Stimulated activated memory B cell treated with anti-CD40 and anti-IgM and Interleukin-4, amounts not matched to agents 10 μg/mL and 1 μg/mL and 100 μg/mL, for 72 hours (primary cell): ENCODE measurements at places on chromosomes 5 and 9.
A peak's percentile ranks its signal among the peaks of the same experiment; 100 is the strongest.

GRCh38 chr9:119951090-119951489 lies 581.9 kb upstream of the BRINP1 start:
- ATAC-seq, result no peak
- no peaks in the 10 kb centered on the region for H3K36me3 ChIP-seq
- no peak overlapping the region for H3K4me3 ChIP-seq
- H3K27me3 ChIP-seq, result no peaks in the 10 kb centered on the region

- no peak overlapping the region for H3K27ac ChIP-seq
- ATAC-seq, result no peak
- no peak overlapping the region for H3K4me3 ChIP-seq
- peaks cover 20% of the 10 kb centered on the region for H3K36me3 ChIP-seq
- H3K4me1 ChIP-seq, result peaks cover 13% of the 10 kb centered on the region
These were observed 95.6 kb upstream of the DMRT1 start for GRCh38 chr9:745761-746380.

DNA sequence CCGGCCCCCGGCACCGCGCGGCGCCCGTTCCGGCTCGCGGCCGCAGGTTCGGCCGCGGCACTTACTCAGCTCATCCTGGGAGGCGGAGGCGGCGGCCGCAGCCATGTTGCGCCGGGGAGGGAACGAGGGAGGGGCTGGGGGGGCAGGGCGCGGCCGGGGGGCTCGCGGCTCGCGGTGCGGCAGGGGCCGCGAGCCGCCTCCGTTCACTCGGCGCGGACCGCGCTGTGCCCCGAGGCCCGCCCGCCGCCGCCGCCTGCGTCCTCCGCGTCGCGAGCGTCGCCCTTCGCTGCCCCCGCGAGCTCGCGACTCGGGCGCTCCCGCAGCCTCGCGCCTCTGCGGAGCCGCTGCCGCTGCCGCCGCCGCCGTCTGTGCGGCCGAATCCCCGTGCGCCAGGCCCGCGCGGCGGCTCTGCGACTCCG lies 735 bp downstream of the ECPAS start:
- peaks cover 28% of the 10 kb centered on the region for H3K4me1 ChIP-seq
- H3K36me3 ChIP-seq, result no peaks in the 10 kb centered on the region
- H3K4me3 ChIP-seq, result peak overlapping the region; percentile 84
- no peaks in the 10 kb centered on the region for H3K27me3 ChIP-seq
- peak overlapping the region; percentile 87 for H3K27ac ChIP-seq

GRCh38 chr5:175567954-175568353 lies 89.6 kb downstream of the SFXN1 start:
- peaks cover 21% of the 10 kb centered on the region for H3K27me3 ChIP-seq
- no peak overlapping the region for H3K27ac ChIP-seq
- no peak for ATAC-seq

DNA sequence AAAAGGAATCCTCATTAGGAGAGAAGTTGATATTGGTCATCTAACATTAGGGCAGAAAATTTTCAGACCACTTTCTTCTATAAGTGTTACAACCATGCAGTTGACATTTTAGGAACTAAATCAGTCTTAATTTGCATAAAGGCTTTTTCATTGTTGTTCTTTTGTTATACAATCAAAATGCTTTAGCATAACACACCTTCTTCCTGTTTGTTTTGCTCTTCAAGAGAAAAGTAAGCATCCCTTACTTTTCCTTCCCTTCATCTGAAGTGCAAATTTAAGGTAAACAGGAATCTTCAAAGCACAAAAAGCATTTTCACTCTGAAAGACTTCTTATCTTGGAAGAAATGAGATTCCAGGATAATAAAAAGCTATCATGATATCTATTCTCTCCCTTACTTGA lies 273.6 kb downstream of the PTPRD start:
- H3K27ac ChIP-seq, result no peak overlapping the region
- H3K4me3 ChIP-seq, result no peak overlapping the region
- H3K27me3 ChIP-seq, result no peaks in the 10 kb centered on the region
- no peaks in the 10 kb centered on the region for H3K36me3 ChIP-seq
- no peak for ATAC-seq

DNA sequence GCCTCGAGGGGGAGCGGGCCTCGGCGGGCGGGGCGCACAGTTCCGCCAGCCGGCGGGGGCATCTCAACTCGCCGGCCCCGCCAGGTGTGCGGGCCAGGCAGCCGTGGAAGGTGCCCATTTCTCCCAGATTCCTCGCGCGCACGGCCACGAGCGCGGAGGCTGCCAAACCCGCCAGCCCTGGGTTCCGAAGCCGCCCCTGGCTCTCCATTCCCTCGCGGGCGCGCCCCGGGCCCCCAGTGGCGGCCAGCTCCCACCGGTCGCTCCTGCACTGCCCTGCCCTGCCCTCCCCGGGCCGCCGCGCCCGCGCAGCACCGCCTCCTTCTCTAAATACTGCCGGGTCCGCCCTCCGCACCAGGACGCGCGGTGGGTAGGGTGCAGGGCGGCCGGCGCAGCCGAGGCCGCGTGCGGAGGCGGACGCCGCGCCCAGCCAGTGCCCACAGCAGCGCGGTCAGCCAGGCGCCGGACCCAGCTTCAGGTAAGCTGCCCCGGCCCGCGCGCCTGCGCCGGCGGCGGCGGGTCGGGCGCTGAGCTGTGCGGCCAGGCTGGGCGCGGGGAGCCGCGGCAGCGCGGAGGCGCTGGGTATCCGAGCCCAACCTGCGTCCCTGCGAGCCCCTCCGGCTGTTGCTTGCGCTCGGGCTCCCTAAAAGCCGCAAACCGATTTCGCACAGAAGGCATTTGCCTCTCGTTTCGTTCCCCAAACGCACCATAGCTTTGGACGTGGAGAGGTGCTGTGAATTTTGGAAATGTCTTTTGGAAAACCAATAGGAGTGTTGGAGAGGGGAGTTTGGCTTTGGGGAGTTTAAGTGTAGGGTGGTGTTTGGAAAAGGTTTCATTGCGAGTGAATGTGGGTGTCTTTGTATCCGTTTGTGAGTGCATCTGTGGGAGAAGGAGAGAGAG lies at the start of gene TMEM171:
TMEM171 (plus strand) TSS at position 354 of the 897 bp plus-strand sequence. CDS start 2,799 bp downstream, outside the sequence.
- no peak within 1 kb of the TSS for H3K27ac ChIP-seq
- H3K27me3 ChIP-seq, result peaks cover 71% of the 10 kb centered on the region
- peak within 1 kb of the TSS; percentile 54 for H3K4me3 ChIP-seq
- peak; percentile 29 for ATAC-seq
- H3K36me3 ChIP-seq, result no peaks in the 10 kb centered on the region

- ATAC-seq, result no peak
- H3K27me3 ChIP-seq, result peaks cover 40% of the 10 kb centered on the region
- no peak overlapping the region for H3K27ac ChIP-seq
These were observed 1636.5 kb upstream of the C9orf72 start for GRCh38 chr9:29209748-29210291.

- ATAC-seq, result no peak
- peaks cover 66% of the 10 kb centered on the region for H3K4me1 ChIP-seq
- H3K4me3 ChIP-seq, result no peak overlapping the region
- H3K27ac ChIP-seq, result peak overlapping the region; percentile 100
These were observed 3.0 kb upstream of the ETF1 start for GRCh38 chr5:138545919-138546562.

GRCh38 chr5:54882841-54883240 lies 102.6 kb downstream of the ESM1 start:
- peaks cover 5% of the 10 kb centered on the region for H3K36me3 ChIP-seq
- peak overlapping the region; percentile 79 for H3K4me3 ChIP-seq
- no peak overlapping the region for H3K27ac ChIP-seq
- ATAC-seq, result no peak
- H3K4me1 ChIP-seq, result peaks cover 10% of the 10 kb centered on the region

DNA sequence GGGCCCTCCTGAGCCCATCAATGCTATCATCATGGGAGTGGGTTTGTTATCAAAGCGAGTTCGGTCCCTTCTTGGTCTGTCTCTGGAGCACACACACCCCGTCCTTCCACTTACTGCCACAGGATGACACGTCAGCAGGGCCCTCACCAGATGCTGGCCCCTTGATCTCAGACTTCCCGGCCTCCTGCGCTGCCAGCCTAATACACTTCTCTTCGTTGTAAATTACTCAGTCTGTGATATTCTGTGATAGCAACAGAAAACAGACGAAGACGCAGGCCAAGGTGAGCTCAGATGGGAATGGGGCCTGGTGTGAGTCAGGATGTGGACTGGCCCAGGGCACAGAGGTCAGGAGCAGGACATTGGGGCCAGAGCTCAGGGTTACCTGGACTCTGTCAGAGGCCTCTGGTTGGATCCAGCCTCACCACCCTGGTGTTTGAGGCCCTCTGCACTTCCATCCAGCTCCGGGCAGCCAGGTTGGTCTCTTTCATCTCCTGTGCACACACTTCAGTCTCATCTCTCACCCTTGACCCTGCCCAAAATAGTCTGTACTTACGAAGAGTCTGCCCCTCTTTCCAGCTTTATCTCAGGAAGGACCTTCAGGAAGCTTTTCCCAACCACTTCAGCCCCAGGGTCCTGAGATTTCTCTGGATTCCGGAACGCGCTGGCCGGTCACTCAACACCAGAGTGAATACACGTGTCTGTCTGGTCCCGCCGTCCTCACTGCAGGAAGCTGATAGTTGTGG lies 26.0 kb upstream of the CNOT6 start:
- peaks cover 13% of the 10 kb centered on the region for H3K27me3 ChIP-seq
- no peak overlapping the region for H3K4me3 ChIP-seq
- H3K27ac ChIP-seq, result no peak overlapping the region

GRCh38 chr5:83059341-83059740 lies 17.9 kb downstream of the TMEM167A start:
- H3K27me3 ChIP-seq, result no peaks in the 10 kb centered on the region
- H3K4me1 ChIP-seq, result peaks cover 10% of the 10 kb centered on the region
- no peak overlapping the region for H3K27ac ChIP-seq
- no peak overlapping the region for H3K4me3 ChIP-seq
- H3K36me3 ChIP-seq, result peaks cover 49% of the 10 kb centered on the region
- no peak for ATAC-seq

DNA sequence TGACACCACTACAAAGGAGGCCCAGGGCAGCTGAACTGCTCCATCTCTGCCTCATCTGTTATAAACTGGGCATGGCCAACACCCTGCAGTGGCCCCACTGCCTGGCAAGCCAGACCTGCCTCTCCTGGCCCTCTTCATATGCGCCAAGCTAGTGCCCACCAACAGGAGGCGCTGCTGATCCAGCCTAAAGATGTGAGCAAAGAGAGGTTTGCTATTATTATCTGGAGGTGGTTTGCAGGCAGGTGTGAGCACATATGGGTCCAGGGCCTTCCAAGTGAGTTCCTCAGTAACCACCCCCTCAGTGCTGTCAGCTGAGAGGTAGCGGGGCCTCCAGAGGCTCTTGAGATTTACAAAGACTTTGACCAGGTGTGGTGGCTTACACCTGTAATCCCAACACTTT lies 232.2 kb downstream of the SYK start:
- no peaks in the 10 kb centered on the region for H3K36me3 ChIP-seq
- no peak overlapping the region for H3K4me3 ChIP-seq
- ATAC-seq, result peak; percentile 14
- no peak overlapping the region for H3K27ac ChIP-seq
